Amygdala (tissue), 56 donors: ENCODE measurements at places on chromosomes 1 and 21.

GRCh38 chr1:165376041-165376810 lies 19.7 kb upstream of the LMX1A start:
- peak; percentile 63 for DNase-seq

GRCh38 chr1:57620605-57621004 lies 196.7 kb upstream of the DAB1 start:
- no peak for DNase-seq

DNA sequence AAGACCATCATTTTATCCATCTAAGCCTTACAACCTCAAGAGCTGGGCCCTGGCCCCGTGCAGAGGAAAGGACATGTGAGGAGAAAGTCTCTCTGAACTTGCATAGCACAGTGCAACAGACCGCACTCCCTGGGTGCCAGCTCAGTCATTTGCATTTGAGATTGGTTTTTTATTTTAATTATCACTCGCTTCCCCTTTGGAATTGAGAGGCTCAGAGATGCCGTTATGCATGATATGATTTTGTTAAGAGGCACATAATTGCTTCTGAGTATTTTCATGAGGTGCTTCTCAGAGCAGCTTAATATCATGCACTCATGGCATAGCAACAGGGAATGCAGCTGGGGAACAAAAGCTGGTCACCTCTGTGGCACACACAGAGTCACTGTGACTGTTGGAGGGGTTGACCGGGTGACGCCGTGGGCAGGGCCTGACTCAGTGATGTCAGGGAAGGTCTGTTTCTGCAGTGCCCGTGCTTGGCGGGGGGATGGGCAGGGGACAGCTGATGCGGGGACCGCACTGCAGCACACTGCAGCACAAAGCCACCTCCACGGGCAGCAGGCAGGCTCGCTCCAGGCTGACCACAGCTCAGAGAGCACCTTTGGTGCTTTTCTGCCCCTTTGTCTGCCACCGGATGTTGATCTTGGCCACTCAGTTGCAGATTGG lies 43.2 kb upstream of the VAMP3 start:
- DNase-seq, result no peak

DNA sequence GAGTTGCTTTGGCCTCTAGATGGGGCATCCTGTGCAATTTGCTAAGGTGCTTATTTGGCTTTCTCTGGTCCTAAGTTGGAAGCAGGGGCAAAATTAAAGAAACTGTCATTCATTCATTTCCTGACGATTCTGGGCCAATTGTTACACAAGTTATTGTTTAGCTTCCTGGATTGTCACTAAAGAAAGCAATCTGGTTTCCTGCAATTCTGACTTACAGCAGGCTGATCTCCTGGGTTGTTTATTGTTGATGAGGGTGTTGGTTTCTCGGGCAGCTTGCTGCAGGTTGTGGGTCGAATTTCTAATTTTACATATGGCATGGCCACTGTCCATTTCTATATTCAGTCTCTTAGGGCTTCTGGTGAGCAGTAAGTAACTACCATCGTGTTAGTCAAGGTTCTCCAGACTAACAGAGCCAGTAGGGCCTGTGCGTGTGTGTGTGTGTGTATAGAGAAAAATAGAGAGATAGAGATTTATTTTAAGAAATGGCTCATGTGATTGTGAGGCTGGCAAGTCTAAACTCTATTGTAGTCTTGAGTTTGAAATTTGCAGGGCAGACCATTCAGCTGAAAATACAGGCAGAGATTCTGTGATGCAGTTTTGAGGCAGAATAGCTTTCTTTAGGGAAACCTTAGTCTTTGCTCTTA lies 30.4 kb downstream of the CTH start:
- no peak for DNase-seq

- DNase-seq, result no peak
Observed at GRCh38 chr1:5995871-5996630, 3.8 kb upstream of the NPHP4 start.

DNA sequence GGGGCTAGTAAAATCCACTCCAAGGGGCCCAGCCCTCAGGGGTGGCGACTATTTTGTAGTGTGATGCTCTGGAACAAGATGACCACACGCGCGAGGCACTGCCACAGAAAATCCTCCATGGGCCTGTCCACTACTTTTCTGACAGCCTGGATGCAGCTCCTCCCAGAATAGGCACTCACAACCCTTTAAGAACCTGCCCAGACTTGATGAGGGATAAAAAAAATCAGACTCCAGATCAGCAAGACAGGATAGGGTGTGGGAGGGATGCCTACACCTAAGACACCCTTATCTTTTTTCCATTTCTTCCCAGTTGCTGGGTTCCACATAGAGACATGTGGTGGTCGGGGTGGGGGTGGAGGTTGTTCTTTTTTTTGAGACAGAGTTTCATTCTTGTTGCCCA lies 33.5 kb downstream of the PCAT6 start:
- no peak for DNase-seq

GRCh38 chr1:14666373-14666772 lies 67.9 kb downstream of the KAZN start:
- DNase-seq, result no peak

DNA sequence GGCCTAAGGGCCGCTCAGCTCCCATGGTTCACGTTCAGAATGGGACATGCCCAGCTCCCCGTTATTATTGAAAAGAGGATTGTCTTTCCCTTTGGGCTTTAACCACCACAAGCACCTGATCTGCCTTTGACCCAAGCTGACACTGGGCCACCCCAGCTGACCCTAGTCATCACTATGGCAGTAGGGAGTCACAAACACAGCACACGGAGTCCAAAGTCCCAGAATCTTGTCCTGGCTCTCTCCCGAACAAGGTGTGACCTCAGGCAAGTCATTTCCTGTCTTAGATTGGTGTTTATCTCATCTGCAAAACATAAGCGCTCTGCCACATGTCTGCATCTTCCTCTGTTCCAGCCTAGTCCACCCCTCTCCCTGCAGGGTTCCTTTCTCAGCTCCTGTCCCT lies 31.5 kb downstream of the IGFN1 start:
- no peak for DNase-seq
